ENCODE measurements at places on chromosomes 3 and 15.

- DNase-seq = no peak
Observed at GRCh38 chr3:175398676-175399075, 539.5 kb downstream of the NAALADL2 start.

DNA sequence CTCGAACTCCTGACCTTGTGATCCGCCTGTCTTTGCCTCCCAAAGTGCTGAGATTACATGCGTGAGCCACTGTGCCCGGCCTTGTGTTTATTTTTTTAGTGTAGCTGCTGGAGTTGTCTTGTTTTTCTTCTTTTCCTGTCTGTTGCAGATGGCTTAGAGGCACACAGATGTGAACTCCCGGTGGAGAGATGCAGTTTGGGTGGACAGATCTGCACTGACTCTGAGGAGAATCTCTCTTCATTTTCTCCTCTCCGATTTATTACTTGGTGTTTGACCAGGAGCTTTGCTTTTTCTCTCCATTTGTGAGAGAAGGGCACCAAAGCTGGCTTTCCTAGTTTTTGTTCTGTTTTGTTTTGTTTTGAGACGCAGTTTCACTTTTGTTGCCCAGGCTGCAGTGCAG is 62.7 kb downstream of the USP13 start:
- DNase-seq = no peak

DNA sequence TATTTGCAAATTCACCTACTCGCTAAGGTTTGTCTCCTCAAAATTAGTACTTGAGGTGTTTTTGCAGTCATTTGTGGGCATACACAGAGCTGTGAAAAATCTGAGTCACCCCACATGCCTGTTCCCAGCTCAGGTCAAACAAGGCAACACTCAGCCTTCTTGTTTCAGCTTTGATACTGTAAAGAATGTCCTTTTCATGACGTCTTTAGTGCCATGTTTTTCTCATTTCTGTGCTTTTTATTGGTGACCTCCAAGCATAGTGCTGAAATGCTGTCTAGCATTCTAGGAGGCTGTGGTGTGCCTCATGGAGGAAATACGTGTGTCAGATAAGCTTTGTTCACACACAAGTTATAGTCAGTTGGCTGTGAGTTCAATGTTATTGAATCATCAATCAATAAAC is 8.8 kb downstream of the CAPN3 start:
- DNase-seq = no peak

GRCh38 chr15:50767332-50767861 is 1.9 kb upstream of the SPPL2A start:
- DNase-seq = no peak

GRCh38 chr3:11564577-11565001 is 79.1 kb downstream of the VGLL4 start:
- DNase-seq = no peak

DNA sequence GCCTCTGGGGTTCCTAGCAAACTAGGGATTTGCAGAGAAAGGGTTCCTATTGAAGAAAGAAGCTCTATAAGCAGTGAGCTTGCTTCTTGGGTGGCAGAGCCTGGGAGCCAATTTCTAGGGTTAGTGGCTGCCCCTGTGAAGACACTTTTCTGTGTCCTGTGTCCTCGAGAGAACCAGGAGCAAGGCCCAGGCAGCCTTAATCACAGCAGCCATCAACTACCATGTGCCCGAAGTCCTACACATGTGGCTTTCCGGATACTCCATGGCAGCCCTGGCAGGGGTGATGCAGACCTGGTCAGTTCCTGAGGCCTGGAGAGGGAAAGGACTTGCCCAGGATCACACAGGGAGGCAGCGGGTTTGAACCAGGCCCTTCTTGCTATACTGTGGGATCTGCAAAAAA is 27.7 kb upstream of the TSPAN3 start:
- no peak for DNase-seq

DNA sequence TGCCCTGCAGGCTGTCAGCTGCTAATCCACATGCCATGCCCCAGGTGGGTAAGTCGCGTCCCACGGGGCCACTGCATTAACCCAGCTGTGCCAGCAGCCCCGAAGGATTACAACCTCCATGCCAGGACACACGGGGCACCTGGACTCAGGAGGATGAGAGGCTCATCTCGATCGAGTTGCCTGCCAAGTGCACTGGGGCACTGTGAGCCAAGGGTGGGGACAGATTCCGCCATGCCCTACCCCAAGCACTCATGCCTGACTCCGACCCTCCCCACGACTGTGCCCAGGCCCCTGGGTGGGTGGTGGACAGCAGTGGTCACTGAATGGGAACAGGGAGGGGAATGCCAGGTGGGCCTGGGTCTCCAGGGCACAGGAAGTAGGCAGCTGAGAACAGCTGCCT is 20.7 kb upstream of the SNRPA1 start:
- no peak for DNase-seq

DNA sequence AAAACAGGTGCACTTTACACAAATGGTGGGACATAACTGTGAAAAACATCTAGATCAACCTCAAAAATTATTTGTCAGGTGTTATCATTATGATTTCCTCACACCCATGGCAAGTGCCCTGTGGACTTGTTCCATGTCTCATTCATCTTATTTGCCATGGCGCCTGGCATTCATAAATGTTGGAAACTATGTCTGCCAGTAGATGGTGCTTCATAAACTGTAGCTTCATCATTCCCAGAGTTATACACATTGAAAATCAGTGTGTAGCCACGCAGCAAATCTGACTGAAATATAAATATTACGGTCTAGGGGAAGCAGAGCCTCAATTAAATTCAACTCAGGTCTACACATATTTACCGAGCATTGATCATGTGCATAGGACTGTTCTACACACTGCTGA is 90.7 kb downstream of the IMPG2 start:
- no peak for DNase-seq

DNA sequence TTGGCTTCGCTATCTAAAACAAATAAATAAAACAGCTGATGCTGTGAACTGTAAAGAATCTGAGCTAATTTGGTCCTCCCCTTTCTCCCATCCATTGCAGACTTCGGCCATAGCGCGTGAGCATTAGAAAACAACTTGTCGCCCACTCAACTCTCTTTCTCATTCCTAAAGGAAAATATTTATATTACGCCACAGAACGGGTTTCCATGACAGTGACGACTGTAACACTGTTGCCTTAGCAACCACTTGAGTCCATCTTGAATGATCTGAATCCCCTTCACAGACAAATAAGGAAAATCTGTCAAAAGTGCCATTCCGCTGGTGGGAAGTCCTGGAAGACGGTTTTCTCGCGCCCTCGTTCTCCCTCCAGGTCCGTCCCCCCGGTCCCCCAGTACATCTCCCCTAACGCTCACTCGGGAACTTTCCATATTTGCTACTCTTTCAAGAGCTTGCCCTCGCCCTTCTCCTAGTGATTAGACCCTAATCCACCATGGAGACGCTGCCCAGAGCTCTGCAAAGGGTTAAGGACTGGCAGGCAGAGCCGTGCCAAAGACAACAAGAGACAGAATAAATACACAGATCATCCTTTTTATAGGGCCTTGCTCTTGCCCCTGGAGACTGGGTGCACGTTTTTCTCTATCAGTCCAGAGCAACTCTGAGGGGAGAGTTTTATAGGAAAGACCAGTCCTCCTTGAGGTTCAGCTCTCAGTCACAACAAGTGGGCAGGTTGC is 50.5 kb downstream of the CRYGS start:
- no peak for DNase-seq

GRCh38 chr15:40878785-40879184 is 4.8 kb upstream of the RHOV start:
- no peak for DNase-seq

DNA sequence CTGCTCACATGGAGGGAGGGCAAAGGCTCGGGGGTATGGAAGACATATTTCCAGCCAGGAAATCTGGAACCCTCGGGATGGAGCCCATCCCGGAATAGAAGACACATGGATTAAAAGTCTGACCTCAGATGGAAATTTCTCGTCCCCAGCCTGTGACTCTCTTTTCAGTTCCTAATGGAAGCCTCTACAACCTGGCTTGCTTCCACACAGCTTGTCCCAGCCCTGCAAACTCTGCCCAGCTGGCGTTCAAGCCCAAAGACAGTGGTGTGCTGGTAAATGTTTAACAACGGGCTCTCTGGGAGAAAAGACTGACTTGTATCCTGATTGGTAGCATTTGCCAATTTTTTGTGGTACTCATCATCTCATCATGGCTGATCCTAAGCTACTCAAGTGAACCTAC is 35.6 kb upstream of the TLE3 start:
- no peak for DNase-seq

GRCh38 chr3:20669184-20669583 is 483.2 kb upstream of the SGO1 start:
- DNase-seq = no peak

- no peak for DNase-seq
Observed at GRCh38 chr3:12307136-12307535, 18.3 kb downstream of the PPARG start.

DNA sequence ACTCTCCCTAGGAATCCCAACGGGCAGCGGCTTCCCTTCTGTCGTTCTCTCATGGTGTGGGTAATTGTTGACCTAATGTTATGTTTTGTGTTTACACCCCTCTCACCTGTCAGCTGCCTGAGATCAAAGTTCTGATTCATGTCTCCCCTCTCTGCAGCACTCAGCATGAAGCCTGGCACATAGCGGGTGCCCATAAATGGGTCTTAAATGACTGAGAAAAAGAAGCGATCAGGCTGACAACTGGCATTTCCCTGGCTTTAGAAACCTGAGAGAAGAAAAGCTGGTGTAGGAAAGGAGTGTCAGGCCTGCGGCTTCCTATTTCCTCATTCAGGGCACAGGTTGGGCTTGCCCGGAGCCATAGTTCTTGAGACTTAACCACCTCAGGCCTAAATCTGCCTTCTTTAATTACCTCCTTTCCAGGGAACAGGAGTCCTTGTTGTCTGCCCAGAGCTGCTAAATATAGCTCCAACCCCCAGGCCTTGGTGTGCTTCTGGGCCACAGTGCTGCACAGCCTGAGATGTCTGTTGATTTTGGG is 31.8 kb downstream of the LPP start:
- no peak for DNase-seq

GRCh38 chr3:149763565-149764195 is 11.4 kb upstream of the COMMD2 start:
- DNase-seq = no peak

DNA sequence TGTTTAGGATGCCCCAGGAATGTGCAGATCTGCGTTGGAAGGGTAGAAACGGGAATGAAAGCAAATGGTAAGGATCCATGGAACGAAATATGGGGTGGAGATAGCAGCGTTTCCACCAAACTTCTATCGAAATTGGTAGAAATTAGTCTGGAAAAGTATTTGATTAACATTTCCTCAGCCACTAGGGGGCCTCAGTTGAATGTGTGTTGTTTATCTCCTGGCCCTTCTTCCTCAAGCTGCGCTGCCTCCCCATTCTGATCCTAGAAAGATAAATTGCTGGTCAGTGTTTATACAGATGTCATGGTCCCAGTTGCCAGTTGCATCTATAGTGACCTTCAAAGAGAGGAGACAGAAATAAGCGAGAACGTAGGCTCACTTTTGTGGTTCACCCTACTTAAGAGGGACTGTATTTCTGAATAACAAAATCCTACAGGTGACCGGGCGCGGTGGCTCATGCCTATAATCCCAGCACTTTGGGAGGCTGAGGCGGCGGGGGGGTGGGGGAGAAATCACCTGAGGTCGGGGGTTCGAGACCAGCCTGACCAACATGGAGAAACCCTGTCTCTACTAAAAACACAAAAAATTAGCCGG is 457.1 kb downstream of the SQOR start:
- DNase-seq = peak; percentile 49

DNA sequence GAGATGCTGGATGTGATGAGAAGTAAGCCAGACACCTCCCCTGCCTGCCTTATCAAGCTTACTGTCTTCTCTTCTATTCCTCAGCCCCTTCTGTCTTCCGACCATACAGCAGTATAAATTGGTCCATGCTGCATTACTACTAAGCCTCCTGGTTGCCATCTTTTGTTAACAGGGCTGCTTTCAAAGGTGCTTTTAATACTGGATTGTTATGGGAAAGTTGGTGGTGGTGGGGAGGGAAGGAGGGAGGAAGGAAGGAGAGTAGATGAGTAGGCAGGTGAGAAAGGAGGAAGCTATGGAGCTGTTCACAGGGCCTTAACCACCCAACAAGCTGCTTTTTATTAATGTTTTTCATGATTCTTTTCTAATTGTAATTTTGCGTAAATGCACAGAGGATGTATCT is 114.9 kb downstream of the SLC25A26 start:
- no peak for DNase-seq

- no peak for DNase-seq
Observed at GRCh38 chr3:169058681-169059080, 604.8 kb downstream of the MECOM start.

GRCh38 chr3:79015854-79016253 is 751.9 kb downstream of the ROBO1 start:
- no peak for DNase-seq

- no peak for DNase-seq
Observed at GRCh38 chr15:48883699-48884098, 5.8 kb downstream of the EID1 start.

DNA sequence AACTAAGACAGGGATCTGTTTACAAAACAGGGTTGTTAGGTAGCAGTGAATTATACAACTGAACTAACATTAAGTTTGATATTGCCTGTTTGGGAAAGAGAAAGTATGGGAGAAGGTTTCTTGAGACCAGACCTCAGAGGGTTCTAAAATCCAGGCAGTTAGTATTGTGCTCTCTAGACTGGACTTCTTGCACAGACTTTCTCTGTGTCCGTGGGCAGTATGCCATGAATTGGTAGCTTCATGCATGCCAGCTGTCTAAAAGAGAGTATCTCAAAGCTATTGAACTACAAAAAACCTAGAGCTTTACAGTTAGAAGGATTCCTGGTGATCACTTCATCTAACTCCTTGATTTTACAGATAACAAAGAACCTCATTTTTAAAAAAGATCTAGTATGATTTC is 12.5 kb downstream of the SAMD7 start:
- no peak for DNase-seq

GRCh38 chr3:11197484-11197883 is 43.2 kb downstream of the HRH1 start:
- no peak for DNase-seq

- DNase-seq = no peak
Observed at GRCh38 chr3:88385090-88385489, 235.3 kb downstream of the C3orf38 start.

DNA sequence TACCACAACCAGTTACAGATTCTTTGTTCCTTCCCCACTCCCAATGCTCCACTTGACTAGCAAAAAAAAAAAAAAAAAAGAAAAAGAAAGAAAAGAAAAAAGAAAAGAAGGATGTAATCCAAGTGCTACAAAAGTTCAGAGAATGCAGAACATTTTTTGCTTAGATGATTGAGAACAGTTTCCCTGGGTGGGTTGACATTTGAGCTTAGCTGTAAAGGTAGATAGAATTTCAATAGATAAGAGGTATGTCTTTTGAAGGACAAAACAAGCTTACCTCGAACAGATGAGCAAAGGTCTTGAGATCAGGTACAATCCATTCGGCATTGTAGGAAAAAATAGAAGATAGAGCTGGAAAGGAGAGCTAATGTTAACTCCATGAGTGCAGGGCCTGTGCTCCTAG is 344.6 kb upstream of the NECTIN3 start:
- DNase-seq = peak; percentile 13

- no peak for DNase-seq
Observed at GRCh38 chr3:114721864-114722263, 425.2 kb downstream of the ZBTB20 start.

- no peak for DNase-seq
Observed at GRCh38 chr15:60803059-60803458, 324.1 kb upstream of the ICE2 start.

- DNase-seq = no peak
Observed at GRCh38 chr3:10354361-10355015, 33.6 kb upstream of the SEC13 start.

Measured in NCI-H1436 (cell line).